ENCODE measurements at places on chromosomes 5 and 9.

- peak; percentile 12 for DNase-seq
Observed at GRCh38 chr9:122213589-122214413, 15.0 kb downstream of the LHX6 start.

DNA sequence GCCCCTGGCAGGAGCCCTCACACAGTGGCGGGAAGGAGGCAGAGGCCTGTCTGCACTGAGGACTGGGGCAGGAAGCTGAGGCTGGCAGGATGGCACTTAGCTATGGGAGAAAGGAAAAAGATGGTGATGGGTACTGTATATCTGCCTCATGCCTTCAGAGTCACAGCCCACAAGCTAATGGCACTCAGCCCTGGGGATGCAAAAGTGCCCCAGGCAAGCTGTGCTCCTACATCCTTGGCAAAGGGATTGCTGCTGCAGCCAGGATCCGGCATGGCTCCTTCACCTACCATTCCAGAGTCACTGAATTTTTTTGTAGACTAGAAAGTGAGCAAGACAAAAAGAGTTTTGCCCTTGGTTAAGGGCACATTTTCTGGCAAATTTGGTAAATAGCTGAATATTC, 8.7 kb downstream of the ACSL6 start:
- DNase-seq = no peak

DNA sequence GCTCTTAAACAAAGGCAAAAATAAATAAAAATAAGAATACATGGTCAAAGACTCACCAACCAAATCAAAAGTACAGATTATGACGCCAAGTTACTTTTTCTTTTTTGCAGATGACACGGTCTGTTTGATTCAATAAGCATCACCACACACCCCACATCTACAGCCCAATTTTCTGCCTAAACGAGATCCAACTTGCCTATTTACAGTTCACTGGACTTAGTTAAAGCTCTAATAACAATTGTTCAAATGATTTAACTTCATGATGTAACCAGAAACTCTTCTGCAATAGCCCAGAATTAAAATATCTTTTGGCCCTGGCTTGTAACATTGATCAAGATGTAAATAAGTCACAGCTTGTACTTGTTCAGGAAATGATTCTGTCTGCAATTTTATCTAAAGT, 590.3 kb upstream of the C9orf72 start:
- DNase-seq = no peak

DNA sequence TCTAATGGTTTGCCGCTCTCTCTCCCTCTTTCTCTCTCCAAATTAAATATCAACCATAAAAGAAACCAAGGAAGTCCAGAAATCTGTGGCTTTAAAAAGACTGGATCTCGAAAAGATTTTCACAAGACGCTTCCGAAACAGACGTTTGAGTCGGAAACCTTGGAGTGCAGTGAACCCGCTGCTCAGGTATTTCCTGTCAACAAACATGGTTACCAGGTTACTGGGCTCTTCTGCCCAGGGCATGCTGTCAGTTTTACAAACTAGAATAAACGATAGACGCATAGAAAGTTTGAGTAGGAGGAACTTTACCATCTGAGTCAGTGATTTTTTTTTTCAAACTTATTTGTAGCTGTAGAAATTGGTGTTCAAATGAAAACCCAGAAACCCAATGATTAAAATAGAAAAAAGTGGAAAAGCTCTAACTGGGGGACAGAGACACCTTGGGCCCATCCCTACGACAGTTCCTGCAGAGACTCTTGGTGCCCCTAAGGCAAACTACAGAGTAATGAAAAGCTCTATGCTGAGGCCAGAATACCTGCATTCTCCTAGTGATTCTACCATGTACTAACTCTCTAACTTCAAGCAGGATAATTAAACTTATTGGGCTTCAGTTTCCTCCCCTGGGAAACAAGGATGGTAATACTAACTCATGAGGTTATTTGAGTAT, 90.0 kb downstream of the DOCK8 start:
- DNase-seq = no peak

GRCh38 chr5:120124961-120125360, 339.1 kb upstream of the PRR16 start:
- no peak for DNase-seq

DNA sequence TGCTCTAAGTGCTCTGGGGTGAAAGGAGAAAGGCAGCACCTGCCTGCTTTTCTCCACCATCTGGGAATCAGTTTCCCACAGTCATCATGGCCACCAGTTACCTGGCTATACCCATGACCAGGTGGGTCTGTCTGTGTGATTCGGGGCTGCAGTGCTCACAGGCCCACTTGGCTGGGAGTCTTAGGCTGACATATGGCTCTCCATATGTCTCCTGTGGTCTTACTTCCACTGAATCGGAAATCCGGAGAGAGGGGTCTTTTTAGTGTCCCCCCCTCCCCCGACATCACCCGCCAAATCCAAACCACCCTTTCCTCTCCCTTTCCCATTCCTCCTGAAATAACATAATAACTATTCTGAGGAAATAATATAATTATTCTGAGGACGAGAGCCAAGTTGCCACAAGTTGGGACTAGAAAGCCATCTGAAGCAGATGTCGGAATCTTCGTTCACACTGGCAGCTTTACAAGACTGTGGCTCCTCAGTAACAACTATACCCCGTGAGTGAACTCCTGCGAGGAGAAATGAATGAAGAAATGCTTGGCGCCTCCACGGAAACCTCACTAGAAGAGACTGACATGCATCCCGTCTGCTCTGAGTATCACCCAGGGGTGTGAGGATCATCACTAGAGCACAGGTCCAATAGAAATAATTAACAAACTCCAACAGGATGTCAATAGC, 143.4 kb downstream of the MYO10 start:
- DNase-seq = no peak

- DNase-seq = no peak
Observed at GRCh38 chr5:32733590-32734340, 22.6 kb downstream of the NPR3 start.

DNA sequence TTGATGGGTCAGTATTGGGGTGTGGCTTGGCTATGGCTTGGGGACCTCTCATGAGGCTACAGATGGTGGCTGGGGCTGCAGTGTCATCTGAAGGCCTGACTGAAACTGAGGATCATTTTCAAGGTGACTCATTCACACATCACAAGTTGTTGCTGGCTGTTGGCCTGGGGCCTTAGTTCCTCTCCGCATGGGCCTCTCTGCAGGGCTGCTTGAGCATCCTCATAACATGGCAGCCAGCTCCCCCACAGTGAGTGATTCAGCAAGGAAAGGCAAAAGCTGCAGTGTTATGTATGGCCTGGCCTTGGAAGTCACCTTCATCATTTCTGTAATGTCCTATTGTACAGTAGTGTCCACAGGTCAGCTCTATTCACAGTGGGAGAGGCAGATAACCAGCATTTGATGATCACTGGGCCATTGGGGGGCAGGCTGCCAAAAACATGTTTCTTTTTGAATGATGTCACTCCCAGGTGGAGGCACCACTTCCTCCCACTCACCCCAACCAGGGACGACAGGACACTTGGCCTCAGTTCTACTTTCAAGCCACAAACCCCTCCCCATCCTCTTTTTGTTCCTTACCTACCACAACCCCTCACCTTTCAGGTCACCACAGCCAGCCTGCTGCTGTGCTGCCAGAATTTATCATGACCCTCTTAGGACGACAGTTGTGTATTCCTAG, 14.4 kb downstream of the FGD3 start:
- no peak for DNase-seq

DNA sequence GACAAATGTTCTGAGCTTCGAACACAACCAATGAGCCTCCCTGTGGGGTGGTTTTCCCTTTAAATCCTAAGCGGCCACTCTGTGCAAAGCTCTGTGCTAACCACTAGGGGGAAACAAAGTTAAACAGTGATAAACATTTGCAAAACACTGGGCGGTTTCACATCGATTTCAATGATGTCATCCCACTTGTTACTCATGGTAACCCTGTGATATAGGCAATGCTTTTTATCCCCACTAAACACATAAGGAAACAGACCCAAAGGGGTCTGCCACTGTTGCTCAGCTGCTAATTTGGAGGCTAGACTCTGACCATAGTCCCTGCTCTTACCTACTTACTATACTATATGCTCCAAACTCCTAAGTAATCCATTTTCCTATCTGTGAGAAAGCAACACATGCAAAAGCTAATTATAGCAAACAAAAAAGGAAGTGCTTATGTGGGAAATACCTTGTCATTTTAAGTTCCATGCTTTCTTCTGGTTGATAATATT, 57.3 kb downstream of the PTPN3 start:
- no peak for DNase-seq

DNA sequence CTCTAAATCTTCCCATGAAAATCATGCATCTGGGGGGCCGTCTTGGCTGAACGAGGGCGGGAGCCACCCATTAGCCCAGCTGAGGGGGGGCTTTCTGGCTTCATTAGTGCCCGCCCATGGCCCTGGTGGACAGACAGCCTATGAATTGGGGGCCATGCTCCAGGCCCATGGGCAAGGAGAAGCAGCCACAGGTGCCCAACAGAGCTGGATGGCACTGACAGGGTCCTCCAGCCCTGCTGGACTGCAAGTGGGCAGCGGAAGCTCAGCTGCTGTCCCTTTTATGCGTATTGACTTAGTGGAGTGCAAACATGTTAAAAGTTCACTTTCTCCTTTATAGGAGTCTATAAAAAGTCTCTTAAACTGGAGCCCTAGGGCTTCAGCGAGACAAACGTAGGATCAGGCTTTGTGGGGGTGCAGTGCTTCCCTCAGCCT, 75.3 kb downstream of the MACROH2A1 start:
- DNase-seq = no peak

DNA sequence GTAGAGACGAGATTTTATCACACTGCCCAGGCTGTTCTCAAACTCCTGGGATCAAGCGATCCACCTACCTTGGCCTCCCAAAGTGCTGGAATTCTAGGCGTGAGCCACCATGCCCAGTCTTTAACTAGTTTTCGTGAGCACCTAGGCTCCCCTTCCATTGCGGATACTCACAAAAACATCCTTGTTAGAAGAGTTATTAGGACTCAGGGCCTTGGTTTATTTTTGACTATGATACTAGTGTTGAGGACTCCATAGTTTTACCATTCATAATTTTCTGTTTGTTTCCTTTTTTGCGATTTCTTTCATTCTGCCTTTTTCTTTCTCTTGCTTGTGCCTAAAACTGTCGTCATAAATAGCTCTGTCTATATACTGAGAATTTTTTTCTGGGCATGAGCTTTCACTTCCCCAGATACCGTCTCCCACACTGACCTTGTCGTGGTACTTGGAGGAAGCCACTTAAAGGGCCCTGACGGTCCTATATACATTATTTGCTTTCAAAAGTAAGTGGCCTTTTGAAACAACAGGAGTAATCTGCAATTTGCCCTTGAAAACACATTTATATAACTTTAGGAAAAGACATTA, 5.2 kb downstream of the F2R start:
- no peak for DNase-seq

DNA sequence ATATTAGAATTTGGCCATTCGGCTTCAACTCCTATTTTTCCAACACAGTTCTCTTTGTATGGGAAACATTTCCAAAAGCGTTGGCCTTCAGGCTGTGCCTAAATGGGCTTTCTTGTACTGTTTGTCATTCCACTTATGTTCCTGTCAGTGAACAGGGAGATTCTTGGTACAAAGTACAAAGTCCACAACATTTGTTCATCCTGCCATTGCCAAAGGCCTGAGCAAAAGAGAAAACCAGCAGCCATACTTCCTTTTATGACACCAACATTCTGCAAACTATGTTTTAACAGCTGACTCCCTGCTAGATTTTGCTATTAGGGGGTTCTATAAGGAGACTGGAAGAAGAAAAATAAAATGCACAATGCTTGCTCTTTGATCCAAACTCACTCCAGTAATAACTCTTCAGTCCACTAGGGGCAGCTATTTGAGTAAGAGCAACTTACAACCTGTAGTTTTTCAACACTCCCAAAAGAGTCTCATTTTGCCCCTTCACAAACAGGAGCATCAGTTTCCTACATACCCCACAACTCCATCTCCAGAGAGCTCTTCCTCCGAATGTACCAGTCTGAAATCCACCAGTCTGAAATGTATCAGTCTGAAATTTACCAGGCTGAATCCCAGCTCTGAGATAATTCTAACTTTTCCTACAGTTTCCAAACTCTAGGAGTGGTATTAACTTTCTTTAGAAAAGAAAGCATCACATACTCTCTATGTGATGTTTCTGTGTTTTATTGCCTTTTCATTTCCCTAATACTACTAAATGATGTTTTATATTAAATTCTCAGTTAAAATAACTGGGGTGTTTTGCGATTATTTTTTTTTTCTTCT, 693.8 kb downstream of the DNAH5 start:
- DNase-seq = no peak

- no peak for DNase-seq
Observed at GRCh38 chr9:69549310-69550202, 122.6 kb downstream of the APBA1 start.

DNA sequence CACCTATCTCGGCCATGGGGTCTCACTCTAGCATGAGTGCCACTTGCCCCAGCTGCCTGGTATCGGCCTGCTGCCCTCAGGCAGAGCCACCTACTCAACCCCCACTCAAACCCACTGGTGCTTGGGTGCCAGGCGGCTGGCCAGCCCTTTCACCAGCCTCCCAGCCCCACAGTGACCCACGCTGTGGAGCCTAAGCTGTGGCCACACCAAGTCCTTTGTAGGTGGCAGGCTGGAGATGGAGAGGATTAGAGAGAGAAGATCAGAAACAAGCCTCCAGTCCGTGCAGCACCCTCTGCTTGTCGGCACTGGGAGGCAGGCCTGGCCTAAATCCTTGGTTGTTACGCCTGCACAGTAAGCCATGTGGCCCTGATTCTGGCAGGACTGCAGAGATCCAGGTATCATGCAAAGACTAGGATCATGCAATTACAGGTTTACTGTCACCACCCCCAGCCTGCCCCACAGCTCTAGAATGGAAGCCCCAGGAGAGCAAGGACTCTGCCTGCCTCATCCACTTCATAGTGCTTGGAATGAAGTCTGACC, 171.7 kb downstream of the COL23A1 start:
- no peak for DNase-seq

GRCh38 chr9:80177949-80178480, 606.2 kb downstream of the TLE4 start:
- DNase-seq = no peak

GRCh38 chr9:119298076-119298853, 71.0 kb downstream of the BRINP1 start:
- DNase-seq = no peak

DNA sequence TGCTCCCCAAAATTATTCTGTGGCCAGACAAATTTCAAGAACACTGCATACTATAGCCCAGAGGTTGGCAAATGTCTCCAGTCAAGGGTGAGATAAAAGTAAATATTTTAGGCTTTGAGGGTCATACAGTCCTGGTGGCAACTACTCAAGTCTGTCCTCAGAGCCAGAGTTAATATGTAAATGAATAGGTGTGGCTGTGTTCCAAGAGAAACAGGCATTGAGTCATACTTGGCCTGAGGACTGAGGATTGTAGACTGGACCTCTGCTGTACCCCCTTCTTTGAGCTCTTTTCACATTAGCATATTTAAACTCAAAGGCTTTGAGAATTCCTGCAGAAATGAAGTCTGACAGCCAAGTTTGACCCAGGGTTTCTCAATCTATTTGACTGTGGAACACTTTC, 129.2 kb upstream of the PTCH1 start:
- no peak for DNase-seq

- no peak for DNase-seq
Observed at GRCh38 chr9:127838375-127839078, 15.9 kb downstream of the ENG start.

GRCh38 chr9:130451509-130452388, 7.0 kb downstream of the ASS1 start:
- no peak for DNase-seq

GRCh38 chr5:53730943-53731342, 170.5 kb downstream of the NDUFS4 start:
- no peak for DNase-seq
